Hair follicular keratinocyte (primary cell): ENCODE measurements at places on chromosomes 2 and 18. TPM values are rescaled to one million over a fixed set of nuclear protein-coding genes. Genes with fewer than 3 reads are reported as not detected.

Gene CCDC74B
- 2.9 and 3.7 TPM in 2 replicates for total RNA-seq

Gene THSD7B
- not detected in 2 replicates for total RNA-seq

Gene CCDC68
- total RNA-seq = 4.6 and 4.9 TPM in 2 replicates

Gene CCDC121
- total RNA-seq = 0.84 and 1.0 TPM in 2 replicates

Gene PDE11A
- total RNA-seq = not detected in 2 replicates

Gene SERPINB4
- 1.9 TPM in 2 replicates for total RNA-seq
